Posterior vena cava (tissue), 2 donors: ENCODE measurements at places on chromosomes 5 and 9. TPM values are rescaled to one million over a fixed set of nuclear protein-coding genes. Genes with fewer than 3 reads are reported as not detected.

DNA sequence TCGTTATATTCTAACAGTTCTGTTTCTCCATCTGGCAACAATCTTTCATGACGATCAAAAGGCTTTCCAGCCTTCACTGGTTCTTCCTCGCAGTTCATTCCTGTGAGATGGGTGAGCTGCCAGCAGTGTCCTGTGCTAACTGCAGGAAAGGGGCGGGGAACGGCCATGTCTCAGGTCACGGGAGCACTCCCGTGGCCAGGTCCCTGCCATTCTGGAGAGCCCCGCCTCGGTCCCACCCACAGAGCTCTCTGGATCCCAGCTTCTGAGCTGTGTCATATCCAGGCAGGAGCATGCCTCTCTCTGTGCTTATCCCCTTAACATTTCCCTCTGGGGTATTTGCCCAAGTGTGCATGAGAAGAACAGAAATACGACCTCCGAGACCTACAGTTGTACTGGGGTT, 297.8 kb upstream of the IRX2 start:
- no peak for DNase-seq

Gene SELENOP
- 332 TPM for total RNA-seq

DNA sequence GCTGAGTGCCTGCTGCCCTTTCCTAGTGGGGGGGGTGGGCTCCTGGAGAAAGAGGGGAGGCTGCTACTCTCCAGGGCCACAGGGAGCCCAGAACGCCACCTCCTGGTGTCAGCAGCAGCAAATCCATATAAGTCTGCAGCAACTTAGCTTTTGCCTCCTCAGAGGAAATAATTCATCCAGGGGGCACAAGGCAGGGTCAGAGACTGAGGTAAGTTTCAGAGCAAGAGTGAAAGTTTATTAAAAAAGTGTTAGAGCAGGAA, 4.0 kb upstream of the CLPTM1L start:
- no peak for DNase-seq

- no peak for DNase-seq
Observed at GRCh38 chr5:173055722-173055982, 500 bp upstream of the CREBRF start.

Gene CDH12
- total RNA-seq, result not detected

GRCh38 chr5:22541037-22541436, 312.1 kb downstream of the CDH12 start:
- no peak for DNase-seq

DNA sequence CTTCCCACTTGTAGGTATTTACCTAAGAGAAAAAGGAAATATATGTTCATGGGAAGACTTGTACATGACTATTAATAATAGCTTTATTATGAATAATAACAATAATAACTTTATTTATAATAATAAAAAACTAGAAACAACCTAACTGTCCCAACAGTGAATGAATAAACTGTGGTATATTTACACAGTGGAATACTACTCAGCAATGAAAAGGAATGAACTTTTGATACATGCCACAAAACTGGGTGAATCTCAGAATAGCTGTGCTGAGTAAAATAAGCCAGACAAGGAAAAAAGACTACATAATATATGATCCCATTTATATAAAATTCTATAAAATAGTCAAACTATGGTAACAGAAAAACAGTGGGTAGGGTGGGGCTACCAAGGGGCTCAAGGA, 88.7 kb downstream of the SCAMP1 start:
- DNase-seq, result no peak

Gene RHOBTB3
- total RNA-seq, result 55.7 TPM

Gene PGM5
- 235 TPM for total RNA-seq

DNA sequence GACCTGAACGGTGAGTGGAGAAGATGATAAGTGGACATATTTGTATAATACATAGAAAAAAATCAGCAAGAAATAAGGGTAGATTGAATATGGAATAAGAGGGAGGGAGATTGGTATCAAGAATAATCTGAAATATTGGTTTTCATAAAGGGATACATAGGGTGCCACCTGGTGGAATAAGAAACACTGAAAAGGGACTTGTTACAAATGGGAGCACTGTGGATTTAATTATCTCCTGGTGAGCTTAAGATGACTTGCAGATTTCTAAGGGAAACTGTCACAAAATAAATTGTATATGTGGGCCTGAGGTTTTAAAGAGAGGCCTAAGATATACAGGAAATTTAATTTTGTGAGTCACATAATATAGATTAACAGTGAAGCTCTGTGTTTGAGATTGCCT, 1403.5 kb upstream of the CDH18 start:
- DNase-seq, result no peak

Gene F12
- total RNA-seq, result 0.93 TPM

- DNase-seq, result no peak
Observed at GRCh38 chr5:14665949-14666348, 1.4 kb downstream of the OTULIN start.
